Fibroblast of the aortic adventitia (primary cell): ENCODE measurements at places on chromosomes 13 and 19. TPM values are rescaled to one million over a fixed set of nuclear protein-coding genes. Genes with fewer than 3 reads are reported as not detected.

DNA sequence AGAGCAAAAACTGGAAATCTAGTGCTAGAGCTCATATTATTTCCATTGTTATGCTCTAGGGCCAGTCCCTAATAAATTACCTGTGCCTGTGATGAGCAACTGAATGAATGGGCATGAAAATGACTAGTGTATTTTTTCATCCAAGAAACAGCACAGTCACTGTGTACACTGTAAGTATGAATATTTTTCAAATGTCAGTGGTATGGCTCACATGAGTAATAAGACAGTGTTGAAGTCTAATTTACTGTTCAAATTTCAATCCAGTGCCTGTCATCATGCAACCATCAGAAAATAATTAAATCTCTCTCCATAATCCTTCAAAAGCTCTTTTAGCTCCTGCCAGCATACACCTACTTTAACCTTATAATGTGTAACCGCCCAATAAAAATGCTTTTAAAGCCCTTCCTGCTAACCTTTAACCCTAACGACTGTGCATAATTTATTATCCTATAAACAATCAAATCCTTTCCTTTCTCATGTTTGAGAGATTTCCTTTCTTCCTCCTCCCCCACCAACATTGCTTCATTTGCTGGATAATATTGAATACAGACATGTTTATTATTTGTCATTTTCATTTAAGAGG, 378.3 kb downstream of the GPC5 start:
- DNase-seq = no peak

DNA sequence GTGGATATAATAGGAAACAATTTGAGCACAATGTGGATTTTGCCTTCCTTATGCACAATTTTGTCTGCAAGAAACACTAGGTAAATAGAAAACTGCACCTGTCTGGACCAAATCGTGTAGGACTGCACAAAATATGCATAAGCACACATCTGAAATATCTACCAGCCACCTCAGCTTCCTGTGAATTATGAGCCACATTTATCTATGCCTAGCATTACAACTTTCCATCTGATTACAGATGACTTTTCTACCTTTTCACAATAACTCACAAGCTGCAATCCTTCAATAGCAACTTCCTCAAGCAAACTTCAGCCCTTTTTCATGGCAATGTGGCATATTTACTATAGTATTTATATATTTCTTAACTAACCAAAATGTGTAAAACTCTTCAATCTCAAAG, 5.7 kb upstream of the RFX2 start:
- DNase-seq = no peak

- no peak for DNase-seq
Measured at GRCh38 chr19:40506099-40506498, 39.3 kb downstream of the SPTBN4 start.

TEKTIP1 gene
- total RNA-seq = not detected in 2 replicates

CCDC169 gene
- total RNA-seq = 2.4 and 4.1 TPM in 2 replicates

LYPD3 gene
- 0.36 TPM in 1 of 2 replicates, not detected in the other for total RNA-seq

DNA sequence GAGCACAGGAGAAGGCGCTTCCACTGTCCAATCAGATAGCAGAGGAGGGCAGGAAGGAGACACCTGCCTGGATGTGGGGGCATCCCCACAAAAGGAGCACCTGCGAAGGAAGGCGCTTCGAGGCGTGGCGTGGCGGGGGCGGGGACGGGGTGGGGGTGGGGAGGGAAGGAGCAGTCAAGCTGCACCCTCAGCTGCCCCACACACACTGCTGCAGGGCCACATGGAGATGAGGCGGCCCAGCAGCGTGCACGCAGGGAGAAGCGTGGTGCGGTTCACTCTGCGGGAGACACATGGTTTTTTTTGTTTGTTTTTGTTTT, 21.4 kb downstream of the ANKRD27 start:
- no peak for DNase-seq

DNA sequence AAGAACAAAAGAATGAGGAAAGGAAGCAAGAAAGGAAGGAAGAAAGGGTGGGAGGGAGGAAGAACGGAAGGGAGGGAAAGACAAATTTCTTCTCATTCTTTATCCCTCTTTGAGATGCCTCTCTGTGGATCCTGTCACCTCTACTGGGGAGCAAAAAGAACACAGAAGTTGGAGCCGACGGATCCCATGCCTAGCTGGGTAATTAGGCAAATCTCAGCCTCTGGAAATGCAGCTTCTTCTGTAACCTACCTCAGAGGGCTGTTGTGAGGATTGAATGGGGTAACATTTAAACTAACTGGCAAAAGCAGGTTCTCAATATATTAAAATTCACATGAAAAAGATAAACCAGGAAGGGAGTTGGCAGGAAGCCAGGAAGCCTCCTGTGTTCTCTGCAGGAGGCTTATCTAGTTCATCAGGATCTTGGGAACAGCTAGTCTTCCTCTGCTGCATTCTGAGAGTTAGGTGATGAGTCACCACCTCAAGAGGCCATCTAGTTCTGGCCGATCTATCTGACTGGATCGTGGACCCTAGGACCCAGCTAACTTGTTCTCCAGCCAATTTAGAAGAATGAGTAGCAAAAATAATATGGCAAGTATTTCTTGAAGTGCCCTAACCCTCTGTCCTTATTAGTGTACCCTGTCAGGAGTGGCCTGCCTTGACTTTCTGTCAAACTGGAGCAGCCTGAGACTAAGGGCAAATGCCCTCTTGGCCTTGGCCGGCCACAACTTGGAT, 15.2 kb upstream of the CPB2 start:
- peak; percentile 43 for DNase-seq

MATK gene
- total RNA-seq = not detected in 2 replicates

- no peak for DNase-seq
Measured at GRCh38 chr13:39373145-39373544, 229.8 kb downstream of the LHFPL6 start.

KLK15 gene
- total RNA-seq = not detected in 2 replicates

DNA sequence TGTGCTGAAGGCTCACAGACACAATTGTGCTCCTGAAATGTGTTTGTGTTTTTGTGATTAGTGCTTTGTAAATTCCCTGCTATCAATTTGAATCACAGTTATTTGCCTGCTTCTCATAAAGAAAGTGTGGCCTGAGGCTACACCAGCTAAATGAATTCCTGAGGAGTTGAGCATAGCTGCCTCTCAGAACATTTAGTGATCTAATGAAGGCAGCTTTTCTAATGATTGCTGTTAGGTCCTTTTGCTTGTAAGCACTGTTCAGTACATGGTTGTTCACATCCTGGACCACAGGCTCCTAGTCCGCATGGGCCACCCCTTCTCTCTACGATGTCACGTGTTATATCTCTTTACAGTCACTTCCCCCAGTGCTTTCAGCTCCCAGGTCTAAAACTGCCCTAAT, 238.2 kb downstream of the B3GLCT start:
- no peak for DNase-seq

- DNase-seq = peak; percentile 30
Measured at GRCh38 chr19:7333198-7334118, 15.3 kb upstream of the ARHGEF18 start.

DNA sequence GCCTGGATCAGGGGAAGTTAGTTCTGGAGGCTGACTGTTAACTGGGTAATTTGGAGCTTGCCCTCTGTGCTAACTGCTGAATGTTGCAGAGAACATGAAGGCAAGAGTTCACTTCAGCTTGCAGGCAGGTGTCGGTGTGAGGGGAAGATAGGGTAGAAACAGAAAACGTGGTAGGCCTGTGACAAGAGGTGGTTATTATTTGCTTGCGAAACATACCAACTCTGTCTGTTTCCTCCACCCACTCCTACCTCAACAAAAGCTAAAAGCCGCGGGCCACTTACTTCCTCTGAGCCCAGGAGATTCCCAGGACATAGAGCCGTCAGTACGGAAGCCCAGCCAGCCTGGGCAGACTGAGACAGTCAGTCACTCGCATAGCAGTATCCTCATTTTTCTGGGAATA, 119.2 kb upstream of the ABCC4 start:
- DNase-seq = no peak

DNA sequence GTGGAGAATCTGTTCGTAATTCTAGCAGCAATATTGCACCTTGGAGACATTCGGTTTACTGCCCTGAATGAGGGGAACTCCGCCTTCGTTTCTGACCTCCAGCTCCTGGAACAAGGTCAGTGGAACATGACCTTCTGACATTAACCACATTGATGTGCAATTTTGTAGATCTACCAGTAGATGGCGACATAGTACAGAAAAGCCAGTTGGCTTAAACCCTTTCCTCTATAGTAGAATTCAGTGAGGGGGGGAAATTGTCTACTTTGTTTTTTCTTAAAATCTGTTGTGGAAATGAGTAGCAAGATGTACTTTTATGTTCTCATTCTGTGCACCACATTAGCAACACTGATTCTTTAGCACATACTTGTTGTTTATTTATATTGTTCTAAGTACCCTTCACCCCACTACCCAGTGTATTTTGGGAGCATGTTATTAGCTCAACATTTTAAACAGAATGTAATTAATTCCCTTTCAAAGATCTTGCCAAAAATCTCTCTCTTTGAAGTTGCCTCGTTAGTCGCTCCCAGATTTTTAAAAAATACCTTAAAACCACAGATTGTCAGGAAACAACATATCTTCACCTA, 332.2 kb downstream of the MYO16 start:
- peak; percentile 73 for DNase-seq

CEACAM1 gene
- 0.33 TPM in 1 of 2 replicates, not detected in the other for total RNA-seq

- no peak for DNase-seq
Measured at GRCh38 chr19:19009951-19010350, 23.4 kb downstream of the SUGP2 start.
